ENCODE measurements at places on chromosomes 2 and 18. TPM values are rescaled to one million over a fixed set of nuclear protein-coding genes. Genes with fewer than 3 reads are reported as not detected.

- no peaks in the 10 kb centered on the region for H3K36me3 ChIP-seq
- no peak overlapping the region for H3K4me3 ChIP-seq
- DNase-seq = no peak
- no peaks in the 10 kb centered on the region for H3K27me3 ChIP-seq
- H3K27ac ChIP-seq = no peak overlapping the region
Measured at GRCh38 chr2:53640466-53640865, 127.1 kb upstream of the CHAC2 start.

DNA sequence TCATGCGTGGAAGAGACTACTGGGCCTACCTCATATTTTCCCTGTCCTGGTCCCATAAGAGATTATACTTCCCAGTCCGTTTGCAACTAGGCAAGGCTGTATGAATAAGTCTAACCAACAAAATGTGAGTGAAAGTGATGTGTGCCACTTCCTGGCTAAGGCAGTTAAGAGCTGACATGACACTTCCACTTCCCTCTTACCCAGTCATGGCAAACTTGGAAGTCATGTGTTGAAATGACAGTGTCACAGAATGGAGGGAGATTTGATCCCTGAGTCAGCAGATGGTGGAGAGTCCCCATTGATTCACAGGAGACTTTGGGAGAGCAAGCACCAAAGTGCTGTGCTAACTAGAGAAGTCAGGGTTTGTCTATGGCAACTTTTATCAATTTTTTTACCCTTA is 36.4 kb downstream of the TACR1 start:
- H3K27me3 ChIP-seq = no peaks in the 10 kb centered on the region
- no peak overlapping the region for H3K27ac ChIP-seq
- no peaks in the 10 kb centered on the region for H3K4me1 ChIP-seq
- no peaks in the 10 kb centered on the region for H3K36me3 ChIP-seq

- H3K36me3 ChIP-seq = no peaks in the 10 kb centered on the region
- H3K4me1 ChIP-seq = peaks cover 13% of the 10 kb centered on the region
- H3K27me3 ChIP-seq = peaks cover 1% of the 10 kb centered on the region
- H3K4me3 ChIP-seq = no peak overlapping the region
- H3K27ac ChIP-seq = no peak overlapping the region
- no peak for DNase-seq
Measured at GRCh38 chr18:48308027-48308635, 101.1 kb downstream of the ZBTB7C start.

GRCh38 chr2:201730651-201731285 is 32.3 kb upstream of the MPP4 start:
- H3K36me3 ChIP-seq = peaks cover 32% of the 10 kb centered on the region
- H3K27me3 ChIP-seq = no peaks in the 10 kb centered on the region
- no peak overlapping the region for H3K4me3 ChIP-seq

- DNase-seq = peak; percentile 28
- H3K27me3 ChIP-seq = no peaks in the 10 kb centered on the region
- peak overlapping the region; percentile 78 for H3K27ac ChIP-seq
Measured at GRCh38 chr2:108541451-108541850, 7.2 kb downstream of the LIMS1 start.

Gene M1AP
- 0.18 TPM for total RNA-seq

- H3K27me3 ChIP-seq = peaks cover 53% of the 10 kb centered on the region
- no peaks in the 10 kb centered on the region for H3K36me3 ChIP-seq
- H3K4me1 ChIP-seq = peaks cover 6% of the 10 kb centered on the region
Measured at GRCh38 chr2:10091182-10091888, 11.1 kb upstream of the CYS1 start.

Gene CXCR4
- total RNA-seq = 23.1 TPM

GRCh38 chr18:26279428-26279827 is 53.2 kb downstream of the TAF4B start:
- H3K4me1 ChIP-seq = no peaks in the 10 kb centered on the region
- H3K4me3 ChIP-seq = no peak overlapping the region
- DNase-seq = no peak
- no peak overlapping the region for H3K27ac ChIP-seq
- no peaks in the 10 kb centered on the region for H3K36me3 ChIP-seq

DNA sequence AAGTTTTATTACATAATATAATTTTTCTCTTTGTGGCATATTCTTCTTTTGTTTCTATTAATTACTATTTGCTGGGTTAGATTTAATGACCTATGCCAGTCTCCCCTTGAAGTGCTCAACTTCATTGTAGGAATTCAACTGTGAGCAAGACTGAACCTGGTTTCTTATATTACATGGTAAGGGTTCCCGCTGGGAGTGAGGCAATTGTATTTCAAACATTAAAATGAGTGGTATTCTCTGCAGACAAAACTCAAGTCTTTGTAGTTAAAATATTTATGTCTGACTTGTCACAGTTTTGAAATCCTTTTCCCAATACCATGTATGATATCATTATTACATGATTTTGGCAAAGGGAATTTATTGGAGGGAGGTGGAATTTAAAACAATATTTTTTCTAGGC is 278.7 kb downstream of the GULP1 start:
- H3K4me1 ChIP-seq = no peaks in the 10 kb centered on the region
- H3K36me3 ChIP-seq = peaks cover 2% of the 10 kb centered on the region
- H3K4me3 ChIP-seq = no peak overlapping the region

GRCh38 chr18:9337873-9338272 is 3.3 kb downstream of the TWSG1 start:
- H3K27ac ChIP-seq = no peak overlapping the region
- DNase-seq = no peak
- H3K4me1 ChIP-seq = peaks cover 4% of the 10 kb centered on the region
- H3K4me3 ChIP-seq = no peak overlapping the region

DNA sequence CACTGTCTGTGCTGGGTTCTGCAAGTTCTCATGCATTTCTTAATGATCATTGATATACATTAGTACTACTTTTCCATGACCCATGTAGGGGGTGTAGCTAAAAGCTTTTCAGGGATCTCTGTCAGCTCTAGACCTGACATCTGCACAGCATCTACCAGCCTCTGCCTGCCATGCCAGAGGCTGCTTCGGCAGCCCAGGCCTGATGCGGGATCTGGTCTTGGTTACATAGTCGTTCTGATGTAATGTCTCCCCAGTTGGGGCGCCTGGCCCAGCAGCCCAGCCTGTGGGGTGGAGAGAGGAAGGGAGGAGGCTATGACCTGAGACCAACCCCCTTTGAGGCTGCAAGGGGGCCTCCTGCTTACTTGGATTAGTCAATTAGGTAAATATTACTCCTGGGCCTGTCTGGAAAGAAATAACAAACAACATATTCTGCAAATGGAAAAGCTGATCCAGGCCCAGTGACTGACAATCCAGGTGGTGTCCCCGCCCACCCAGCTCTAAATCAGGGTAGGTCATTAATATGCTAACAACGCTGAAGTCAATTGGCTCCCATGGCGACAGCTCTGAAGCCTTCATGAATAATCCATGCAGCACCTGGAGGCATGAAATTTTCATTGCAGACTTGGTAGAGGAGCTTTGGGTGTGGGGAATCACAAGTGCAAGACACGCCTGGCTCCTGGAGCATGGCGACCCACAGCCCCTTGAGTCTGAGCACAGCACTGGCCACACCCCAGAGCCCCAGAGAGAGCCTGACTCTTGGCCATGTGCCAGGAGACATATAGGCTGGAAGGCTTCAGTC is 575.3 kb downstream of the CMPK2 start:
- H3K27ac ChIP-seq = no peak overlapping the region
- no peaks in the 10 kb centered on the region for H3K27me3 ChIP-seq
- H3K4me3 ChIP-seq = no peak overlapping the region
- peak; percentile 9 for DNase-seq

Gene KYNU
- total RNA-seq = 0.84 TPM

Gene TLX2
- total RNA-seq = not detected

Gene ASPRV1
- total RNA-seq = 2.6 TPM

DNA sequence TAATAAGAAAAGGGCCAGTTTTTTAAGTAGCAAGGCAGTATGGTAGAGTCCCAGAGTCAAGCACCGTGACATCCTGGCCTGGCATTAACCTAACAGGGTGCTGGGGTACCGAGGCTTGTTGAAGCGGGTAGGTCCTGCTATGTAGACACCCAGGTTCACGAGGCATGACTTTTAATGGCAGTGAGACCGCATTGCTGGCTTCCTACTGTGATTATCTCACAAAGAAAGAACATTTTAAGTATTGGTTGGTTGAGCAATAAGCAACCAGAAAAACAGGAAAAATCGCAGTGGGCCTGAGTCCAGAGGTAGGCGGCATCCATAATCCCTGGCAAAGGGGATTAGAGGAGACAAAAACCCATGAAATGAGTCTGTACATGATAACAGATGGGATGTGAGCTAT is 927.9 kb upstream of the ACVR2A start:
- no peaks in the 10 kb centered on the region for H3K27me3 ChIP-seq
- H3K27ac ChIP-seq = no peak overlapping the region
- DNase-seq = no peak
- no peaks in the 10 kb centered on the region for H3K36me3 ChIP-seq
- H3K4me3 ChIP-seq = no peak overlapping the region
- peaks cover 2% of the 10 kb centered on the region for H3K4me1 ChIP-seq

Gene POTEJ
- 0.04 TPM for total RNA-seq

Gene CROCC2
- total RNA-seq = 0.04 TPM

DNA sequence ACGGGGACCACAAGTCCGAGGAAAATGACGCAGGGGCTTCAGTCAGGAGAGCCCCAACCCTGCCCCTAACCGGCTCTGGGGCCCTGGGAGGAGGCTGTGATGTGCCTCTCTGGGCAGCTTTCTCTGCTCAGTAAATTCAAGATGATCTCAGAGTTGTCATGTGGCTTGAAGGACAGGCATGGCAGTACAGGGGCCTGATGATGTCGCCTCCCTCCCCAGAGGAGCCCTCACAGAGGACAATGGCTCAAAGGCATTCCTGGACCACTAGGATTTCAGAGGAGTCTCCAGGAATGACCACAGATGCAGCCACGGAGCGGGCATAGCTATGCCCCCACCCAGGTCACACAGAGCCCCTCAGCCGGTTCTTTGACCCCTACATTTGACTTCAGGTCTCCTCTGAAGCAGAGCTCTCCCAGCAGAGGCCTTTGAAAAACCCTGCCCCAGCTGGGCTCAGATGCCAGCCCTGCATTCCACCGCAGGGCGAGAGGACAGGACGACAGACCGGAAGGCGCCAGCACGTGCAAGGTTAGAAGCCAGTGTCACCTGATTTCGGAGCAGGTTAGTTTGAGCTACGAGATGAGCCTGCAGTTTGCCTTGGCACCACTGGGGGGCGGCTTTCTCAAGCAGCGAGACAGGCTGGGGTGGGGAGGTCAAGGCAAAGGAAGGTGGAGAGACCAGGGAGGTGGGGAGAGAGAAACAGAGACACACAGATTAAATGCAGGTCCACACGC is 39.2 kb downstream of the BIN1 start:
- peak overlapping the region; percentile 56 for H3K27ac ChIP-seq
- H3K27me3 ChIP-seq = no peaks in the 10 kb centered on the region
- peak; percentile 82 for DNase-seq
- no peak overlapping the region for H3K4me3 ChIP-seq
- H3K4me1 ChIP-seq = peaks cover 86% of the 10 kb centered on the region
- H3K36me3 ChIP-seq = peaks cover 85% of the 10 kb centered on the region

DNA sequence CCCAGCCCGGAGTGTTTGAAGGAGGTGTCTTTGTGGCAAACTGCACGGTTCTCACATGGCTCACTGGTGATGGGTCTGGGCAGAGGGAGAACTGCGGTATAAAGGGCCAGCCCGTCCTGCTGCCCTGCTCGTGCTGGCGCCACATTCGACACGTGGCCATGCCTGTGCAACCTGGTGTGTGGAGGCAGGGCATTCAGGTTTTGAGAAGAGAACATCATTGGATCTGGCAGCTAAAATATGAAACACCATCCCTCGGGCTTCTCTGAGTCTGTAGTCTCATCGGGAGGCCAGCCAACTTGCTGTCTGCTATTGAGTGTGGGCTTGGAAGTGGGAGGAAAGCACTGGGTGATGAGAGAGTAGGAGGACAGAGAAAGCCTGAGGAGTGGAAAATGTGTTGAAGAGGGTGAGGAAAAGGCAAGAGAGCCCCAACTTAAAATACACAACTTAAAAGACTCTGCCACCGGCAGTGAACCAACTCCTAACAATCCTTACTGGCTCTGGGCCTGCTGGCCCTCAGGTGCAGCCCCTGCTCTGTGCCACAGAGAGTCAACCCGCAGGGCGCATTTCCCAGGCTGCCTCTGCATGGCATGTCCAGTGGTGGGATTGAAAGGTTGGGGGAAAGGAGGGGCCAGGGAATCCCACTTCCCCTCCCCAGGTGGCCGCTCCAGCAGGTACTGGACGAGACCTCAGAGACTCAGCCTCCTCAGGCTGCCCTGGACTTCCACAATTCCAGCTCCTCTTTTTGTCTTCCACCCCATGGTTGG is 112.7 kb upstream of the DLX2 start:
- DNase-seq = no peak
- H3K27me3 ChIP-seq = no peaks in the 10 kb centered on the region
- no peaks in the 10 kb centered on the region for H3K36me3 ChIP-seq
- no peaks in the 10 kb centered on the region for H3K4me1 ChIP-seq
- no peak overlapping the region for H3K27ac ChIP-seq
- no peak overlapping the region for H3K4me3 ChIP-seq

- no peak overlapping the region for H3K27ac ChIP-seq
- no peaks in the 10 kb centered on the region for H3K36me3 ChIP-seq
- no peak overlapping the region for H3K4me3 ChIP-seq
Measured at GRCh38 chr18:59239642-59240041, 19.7 kb downstream of the GRP start.

- no peaks in the 10 kb centered on the region for H3K27me3 ChIP-seq
- H3K36me3 ChIP-seq = no peaks in the 10 kb centered on the region
- peaks cover 5% of the 10 kb centered on the region for H3K4me1 ChIP-seq
- H3K4me3 ChIP-seq = no peak overlapping the region
Measured at GRCh38 chr2:40329739-40330030, 122.2 kb downstream of the SLC8A1 start.

Gene OXER1
- total RNA-seq = 2.2 TPM

GRCh38 chr2:159462201-159462785 is 154.1 kb downstream of the BAZ2B start:
- no peaks in the 10 kb centered on the region for H3K4me1 ChIP-seq
- no peaks in the 10 kb centered on the region for H3K27me3 ChIP-seq
- no peak overlapping the region for H3K4me3 ChIP-seq
- no peak for DNase-seq
- peaks cover 6% of the 10 kb centered on the region for H3K36me3 ChIP-seq
- no peak overlapping the region for H3K27ac ChIP-seq

DNA sequence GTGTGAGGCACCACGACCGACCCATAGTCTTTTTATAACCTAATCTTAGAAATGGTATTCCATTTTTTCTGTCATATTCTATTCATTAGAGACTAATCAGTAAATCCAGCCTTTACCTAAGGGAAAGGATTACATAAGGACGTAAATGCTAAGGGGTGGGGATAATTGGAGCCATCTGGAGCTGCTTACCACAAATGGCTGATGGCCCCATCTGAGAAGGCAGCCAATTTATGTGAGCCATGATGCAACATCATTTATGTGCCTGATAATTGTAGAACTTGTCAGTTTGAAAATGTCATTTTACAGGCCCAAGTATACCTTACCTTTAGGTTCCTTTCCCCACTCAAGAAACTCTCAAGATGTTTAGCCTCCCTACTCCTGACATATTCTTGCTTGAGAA is 44.0 kb downstream of the ARHGEF33 start:
- DNase-seq = no peak
- no peak overlapping the region for H3K27ac ChIP-seq
- H3K4me3 ChIP-seq = no peak overlapping the region
- no peaks in the 10 kb centered on the region for H3K27me3 ChIP-seq

All from muscle of leg (tissue), 16 donors.